ENCODE measurements at places on chromosomes 4 and X.

DNA sequence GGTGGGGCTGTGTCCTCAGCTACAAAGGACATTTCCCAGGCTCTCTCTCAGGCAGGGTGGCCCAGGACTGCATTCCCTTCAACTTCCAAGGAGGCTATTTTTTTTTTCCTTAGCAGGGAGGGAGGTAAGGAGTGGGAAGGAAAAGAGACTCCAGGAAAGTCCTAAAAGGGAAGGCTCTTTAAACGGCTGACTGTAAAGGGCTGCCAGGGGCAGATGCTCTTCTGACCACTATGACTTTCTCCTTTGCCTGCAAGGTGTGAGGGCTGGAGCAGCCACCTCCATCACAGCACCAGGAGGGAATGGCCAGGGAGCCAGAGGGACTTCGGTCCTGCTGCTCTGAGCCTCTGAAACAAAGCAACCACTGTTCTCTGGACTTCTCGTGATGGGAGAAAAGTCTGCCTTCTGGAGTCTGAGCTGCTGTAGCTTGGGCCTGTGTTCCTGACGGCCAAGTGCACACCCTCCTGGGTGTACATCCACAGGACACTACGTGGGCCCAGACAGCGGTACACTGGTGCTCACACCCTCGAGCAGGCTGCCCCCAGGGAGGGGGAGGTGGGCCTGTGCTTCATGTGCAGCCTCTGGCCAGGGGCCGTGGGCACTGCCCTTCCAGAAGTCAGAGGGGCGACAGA lies 17.9 kb downstream of the NAT8L start:
- no peak for DNase-seq

- DNase-seq, result no peak
These were observed at the start of gene EVC2 for GRCh38 chr4:5708449-5709206. Gene EVC2 (minus strand): TSS chr4:5708559. CDS start chr4:5708513, 46 bp downstream.

- peak; percentile 7 for DNase-seq
These were observed 168.8 kb upstream of the FAM47A start for GRCh38 chrX:34300871-34301270.

GRCh38 chrX:23525531-23525930 lies 141.8 kb upstream of the PRDX4 start:
- DNase-seq, result no peak

DNA sequence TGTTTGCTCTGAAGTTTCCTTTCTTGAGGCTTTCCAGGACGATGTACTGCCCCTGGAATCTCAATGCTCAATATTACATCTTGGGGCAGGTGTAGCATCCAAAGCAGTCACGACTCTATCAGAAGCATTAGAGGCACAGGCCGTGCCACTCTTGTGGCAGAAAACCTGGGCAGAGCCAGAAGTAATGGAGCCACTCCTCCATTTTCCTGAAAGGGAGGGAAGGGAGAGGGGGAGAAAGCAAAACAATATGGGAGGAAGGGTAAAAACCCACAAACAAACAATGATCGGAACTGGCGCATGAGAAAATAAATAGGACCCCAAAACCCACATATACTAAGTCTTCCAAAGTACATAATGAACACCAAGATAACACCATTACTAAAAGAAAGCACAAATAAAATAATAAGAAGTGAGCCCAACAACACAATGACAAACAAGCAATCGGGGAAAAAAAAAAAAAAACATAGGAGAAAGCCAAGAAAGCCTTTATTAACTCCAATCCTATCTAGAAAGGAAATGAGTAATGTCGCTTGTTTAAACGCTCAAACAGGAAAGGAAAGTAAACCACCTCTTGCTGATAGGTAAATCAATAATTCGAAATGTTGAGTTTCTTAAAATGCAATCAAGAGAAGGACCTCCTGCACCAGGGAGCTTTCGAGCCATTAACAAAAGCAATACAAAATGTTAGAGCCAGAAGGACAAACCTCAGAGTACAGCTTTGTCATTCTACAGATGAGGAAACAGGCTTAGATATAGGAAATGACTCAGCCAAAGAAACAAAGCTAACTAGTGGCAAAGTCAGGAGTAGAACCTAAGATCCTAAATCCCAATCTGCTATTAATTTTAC lies 117.4 kb downstream of the ATRX start:
- no peak for DNase-seq

- DNase-seq, result no peak
These were observed 21.1 kb upstream of the MAP7D3 start for GRCh38 chrX:136272325-136272724.

DNA sequence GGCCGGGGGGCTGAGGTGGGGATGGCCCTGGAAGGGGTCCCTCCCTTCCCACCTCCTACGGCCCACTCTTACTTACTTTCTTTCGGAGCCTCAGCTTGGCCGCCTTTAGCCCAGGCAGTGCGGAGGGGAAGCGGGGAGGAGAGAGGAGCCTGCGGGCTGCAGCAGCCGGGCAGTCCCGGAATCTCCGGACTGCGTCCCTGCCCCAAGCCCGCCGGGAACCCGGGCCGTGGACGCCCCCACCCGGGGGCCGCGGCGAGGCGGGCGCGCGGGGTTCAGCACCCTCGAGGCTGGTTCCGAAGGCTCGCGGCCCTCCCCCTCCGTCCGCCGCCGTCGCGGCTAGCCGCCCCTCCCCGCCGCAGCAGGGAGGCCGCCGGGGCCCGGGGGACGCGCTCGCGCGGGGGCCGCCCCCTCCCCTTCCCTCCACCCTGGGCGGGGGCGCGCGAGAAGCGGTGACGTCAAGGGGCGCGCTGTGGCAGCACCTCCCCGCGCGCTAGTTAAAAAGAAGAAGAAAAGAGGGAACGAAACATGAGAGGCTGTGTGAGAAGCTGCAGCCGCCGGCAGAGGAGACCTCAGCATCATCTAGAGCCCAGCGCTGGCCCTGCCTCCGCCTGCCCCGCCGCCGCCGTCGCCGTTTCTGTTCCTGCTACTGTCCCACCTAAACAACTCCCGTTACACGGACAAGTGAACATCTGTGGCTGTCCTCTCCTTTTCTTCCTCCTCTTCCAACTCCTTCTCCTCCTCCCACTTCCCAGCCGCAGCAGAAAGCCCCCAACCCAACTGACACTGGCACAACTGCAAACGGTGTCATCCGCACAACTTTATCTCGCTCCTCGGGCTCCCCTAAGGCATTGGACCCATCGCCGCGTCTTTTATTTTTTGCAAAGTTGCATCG lies at the start of gene HHIP:
Gene HHIP (plus strand): TSS at position 526 of the 892 bp plus-strand sequence. CDS start 520 bp downstream, outside the sequence.
- no peak for DNase-seq
